ENCODE measurements at places on chromosomes 2 and 18.

DNA sequence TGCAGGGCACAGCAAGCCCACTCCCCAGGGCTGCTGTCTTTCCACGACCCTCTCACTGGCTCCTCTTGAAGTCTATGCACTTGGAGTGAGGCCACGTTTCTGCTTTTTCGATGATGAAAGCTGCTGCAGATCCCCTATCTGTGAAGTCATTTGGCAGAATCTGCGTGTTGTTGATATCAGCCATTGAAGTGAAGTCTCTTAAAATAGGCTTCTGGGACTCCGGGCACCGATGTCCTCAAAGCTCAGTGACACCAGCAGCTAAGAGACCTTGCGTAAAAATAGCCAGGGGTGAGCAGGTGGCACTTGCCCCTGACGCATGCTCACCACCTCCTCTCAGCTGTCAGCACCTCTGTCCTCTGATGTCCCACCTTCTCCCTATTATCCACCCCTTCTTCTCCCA, 89.4 kb upstream of the FHL2 start:
- DNase-seq, result no peak

DNA sequence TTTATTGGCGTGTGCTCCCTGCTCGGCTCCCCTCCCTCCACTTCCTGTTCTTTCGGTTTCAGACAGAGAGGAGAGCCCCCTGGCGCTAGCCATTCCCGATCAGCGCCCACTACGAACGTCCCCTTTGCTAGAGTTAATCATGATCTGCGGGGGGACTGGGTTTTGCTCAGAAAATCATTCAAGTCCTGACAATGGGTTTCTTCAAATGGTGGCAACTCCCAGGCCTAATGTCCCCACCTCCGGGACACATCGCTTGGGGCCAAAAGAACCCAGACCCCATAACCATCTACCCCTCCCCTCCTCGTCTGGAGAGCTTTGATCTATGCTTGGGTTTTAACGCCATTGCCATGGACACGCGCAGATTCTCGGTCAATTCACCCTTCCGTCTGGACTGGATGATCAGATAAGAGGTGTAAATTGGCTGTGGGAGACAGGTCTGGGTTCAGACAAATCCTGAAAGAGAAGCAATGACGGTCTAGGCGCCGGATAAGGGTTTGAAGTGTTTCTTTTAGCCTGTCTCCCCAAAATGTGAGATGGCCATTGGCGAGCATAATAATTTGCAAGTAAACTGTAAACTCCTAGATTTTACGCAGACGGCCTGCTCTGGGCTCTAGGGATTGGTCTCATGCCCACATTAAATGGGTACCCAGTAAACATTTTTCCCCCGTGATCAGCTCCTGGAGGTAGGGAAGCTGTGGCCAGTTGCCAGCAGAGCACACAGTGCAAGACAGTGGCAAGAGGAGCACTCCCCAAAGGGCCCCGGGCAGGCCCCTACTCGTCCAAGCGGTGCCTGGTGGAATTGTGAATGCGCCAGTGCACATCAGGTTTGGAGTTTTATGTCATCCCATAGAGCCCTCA, 4.7 kb downstream of the NRP2 start:
- DNase-seq, result no peak

- no peak for DNase-seq
Observed at GRCh38 chr2:144438801-144439631, 80.9 kb downstream of the ZEB2 start.

DNA sequence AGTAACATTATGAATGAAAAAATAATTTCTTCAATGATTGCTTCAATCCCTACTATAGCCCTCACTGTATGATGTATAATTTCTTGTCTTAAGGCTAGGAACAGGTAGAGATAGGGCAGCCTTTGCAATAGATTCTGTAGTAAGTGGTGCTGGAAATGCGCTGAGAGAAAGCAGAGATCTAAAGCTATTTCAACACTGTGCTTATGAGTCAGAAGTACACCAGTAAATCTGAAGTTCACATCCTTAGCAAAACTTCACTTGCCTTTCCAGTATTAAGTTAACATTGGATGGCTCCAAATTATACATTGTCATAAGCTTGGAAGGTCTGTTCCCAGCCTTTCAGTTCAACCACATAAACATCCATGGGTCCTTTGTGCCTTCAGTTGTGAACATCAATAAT, 178.2 kb upstream of the EPHA4 start:
- DNase-seq, result no peak

- DNase-seq, result no peak
Observed at GRCh38 chr2:120556911-120557310, 178.8 kb upstream of the GLI2 start.

DNA sequence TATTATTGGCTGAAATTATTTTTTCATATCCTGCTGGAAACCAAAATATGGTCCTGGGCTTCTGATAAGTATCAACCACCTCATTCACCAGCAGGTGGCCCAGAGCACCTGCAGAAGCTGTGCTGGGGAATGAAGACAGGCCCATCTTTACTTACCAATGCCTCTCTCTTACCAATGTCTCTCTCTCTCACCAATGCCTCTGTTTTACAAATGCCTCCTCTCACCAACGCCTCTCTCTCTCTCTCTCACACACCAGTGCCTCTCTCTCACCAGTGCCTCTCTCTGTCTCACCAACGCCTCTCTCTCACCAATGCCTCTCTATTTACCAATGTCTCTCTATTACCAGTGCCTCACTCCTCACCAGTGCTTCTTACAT, 2.3 kb upstream of the MAL start:
- DNase-seq, result no peak

DNA sequence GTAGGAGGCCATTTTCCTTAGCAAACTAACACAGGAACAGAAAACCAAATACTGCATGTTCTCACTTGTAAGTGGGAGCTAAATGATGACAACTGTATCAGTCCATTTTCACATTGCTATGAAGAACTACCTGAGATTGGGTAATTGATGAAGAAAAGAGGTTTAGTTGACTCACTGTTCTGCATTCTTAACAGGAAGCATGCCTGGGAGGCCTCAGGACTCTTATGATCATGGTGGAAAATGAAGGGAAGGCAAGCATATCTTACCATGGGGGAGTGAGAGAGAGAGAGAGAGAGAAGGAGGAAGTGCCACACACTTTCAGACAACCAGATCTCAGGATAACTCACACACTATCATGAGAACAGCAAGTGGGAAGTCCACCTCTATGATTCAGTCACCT, 105.3 kb downstream of the PARD3B start:
- DNase-seq, result no peak

DNA sequence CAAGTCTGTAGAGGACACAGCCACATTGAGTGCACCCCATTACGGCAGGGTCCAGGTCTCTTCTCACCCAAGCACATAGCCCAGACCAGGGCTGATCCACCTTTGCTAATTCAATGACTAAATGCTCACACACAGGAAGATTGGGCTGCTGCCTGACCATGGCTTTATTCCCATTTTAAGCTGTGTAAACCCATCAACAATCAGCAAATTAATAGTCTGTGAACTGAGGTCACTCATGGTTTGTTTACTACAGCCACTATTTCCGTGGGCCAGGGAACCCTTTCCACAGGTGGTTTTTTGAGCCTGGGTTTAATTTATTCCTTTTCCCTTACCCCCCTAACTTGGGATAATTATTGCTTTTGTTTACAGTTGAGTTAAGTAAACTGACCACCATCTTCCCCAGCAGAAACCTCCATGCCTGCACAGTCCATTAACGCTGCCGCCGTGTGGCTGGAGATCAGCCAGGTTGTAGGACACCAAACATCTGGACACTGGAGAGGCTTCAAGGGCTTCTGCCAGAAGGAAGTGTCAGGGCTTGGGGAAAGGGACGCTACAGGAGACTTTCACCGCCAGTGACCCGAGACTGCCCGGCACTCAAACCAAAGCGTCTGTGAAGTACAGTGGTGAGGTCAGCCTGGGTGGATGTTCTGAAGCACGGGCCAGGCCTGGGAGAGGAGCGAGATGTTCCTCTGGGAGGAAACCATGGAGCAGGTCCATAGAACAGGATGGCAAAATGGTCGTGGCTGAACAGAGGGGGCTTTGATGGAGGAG, 282.9 kb downstream of the DYSF start:
- DNase-seq, result no peak

Measured in SIG-M5 (cell line).